ENCODE measurements at places on chromosomes 5 and 9.

GRCh38 chr5:145056800-145057199 lies 778.3 kb downstream of the PRELID2 start:
- peak; percentile 74 for DNase-seq

DNA sequence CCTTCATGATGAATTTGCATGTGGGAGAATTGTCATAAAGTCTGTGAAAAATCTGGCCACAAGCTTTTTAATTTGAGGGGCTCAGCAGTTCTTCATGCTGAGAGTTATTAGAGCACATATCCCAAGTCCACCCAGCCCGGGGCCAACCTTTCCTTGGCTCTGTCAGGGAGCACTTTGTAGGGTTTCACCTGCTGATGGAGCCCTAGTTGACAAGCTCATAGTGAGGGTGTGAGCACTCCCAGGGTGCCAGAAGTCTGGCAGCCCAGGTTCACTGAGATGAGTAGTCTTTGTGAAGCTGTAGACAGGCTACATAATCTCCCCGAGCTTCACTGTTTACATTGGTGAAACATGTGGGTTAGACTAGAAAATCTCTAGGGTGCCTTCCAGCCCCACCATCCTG lies 97.2 kb upstream of the NREP start:
- DNase-seq = no peak

GRCh38 chr5:117414926-117415325 lies 840.3 kb upstream of the SEMA6A start:
- no peak for DNase-seq

- no peak for DNase-seq
Observed at GRCh38 chr5:160618286-160618685, 196.6 kb downstream of the PTTG1 start.

- DNase-seq = no peak
Observed at GRCh38 chr9:13267743-13268142, 11.7 kb downstream of the MPDZ start.

DNA sequence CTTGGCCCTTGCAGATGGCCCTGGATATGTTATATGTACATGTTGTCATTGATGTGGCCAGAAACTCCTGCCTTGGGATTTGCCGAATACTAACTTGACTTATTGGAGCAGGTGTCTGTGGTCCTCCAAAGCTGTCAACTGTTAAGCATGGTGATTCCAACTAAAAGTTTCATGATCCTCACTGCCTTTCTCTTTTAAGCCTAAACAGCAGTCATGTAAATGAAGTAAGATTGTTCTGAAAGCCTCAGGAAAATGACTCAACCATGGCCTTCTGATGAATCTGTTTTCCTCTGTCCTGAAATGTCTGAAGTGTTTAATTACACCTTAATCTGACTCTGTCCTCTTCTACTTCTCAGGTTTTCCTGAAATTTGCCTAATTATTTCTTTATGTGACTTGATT lies 245.0 kb downstream of the FAM114A2 start:
- no peak for DNase-seq

DNA sequence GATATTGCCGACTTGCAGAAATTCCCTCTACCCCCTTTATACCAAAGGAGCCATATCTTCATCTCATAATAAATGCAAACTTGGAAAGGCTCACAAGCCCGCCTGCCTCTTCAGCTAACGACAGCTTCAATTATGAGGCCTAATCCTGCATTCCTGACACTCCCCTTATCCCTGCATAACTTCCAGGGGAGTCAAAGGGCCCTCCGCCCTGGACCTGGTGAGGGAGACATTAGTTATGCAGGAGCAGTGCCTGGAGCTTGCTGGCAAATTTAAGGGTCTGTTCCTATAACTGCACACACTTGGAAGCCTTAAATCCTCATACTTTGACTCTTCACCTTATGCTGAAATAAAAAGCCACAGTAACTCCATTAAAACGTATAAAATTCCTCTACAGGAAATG lies 617.9 kb downstream of the BNC2 start:
- DNase-seq = no peak

DNA sequence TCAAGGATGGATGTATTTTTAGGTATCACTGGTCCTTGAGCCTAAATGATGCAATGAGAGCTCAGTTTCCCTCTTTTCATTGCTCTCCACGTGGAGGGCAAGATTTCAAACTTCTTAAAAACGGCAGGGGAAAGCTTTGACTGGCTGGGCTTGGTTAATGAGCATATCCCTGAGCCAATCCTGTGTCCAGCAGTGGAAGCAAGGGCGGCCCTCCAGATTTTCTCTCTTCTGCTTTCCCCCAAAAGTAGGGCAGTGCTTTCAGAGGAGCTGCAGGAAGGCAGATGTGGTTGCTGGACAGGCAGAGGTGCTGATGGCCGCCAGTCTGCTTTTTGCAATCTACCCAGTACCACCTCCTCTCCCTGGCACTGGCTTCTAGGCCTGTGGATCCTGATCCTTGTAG lies 30.0 kb upstream of the TBC1D2 start:
- DNase-seq = no peak

- no peak for DNase-seq
Observed at GRCh38 chr9:70470050-70471015, 55.9 kb upstream of the KLF9 start.

GRCh38 chr9:97529363-97530076 lies 28.1 kb downstream of the TMOD1 start:
- peak; percentile 91 for DNase-seq

GRCh38 chr5:121503111-121503840 lies 348.4 kb upstream of the FTMT start:
- no peak for DNase-seq

- peak; percentile 38 for DNase-seq
Observed at GRCh38 chr5:39547553-39548154, 122.9 kb upstream of the DAB2 start.

DNA sequence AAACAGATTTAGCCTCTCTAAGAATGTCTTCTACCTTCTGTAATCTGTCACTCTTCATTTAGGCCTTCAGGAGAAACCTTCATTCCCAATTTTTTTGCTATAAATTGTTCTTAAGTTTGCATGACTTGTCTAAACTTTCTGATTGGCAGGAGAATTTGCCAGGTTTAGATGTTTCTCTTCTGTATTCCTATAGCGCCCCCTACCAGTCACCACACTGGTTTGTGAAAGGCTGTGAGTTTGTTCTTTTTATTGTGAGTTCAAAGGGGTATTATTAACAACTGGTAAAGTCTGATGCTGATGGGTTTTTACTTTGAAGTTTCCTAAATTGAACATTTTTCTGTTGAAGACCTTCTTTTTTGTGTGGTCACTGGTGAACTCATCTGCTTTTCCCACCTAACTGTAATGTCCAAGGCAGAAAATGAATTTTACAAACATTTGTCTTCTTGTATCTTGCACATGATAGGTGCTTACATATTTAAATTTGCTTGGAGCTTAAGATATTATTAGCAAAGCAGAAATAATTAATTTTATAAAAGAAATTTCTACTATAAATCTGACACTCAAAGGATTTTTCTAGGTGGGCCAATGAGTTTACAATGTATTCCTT lies 18.4 kb upstream of the F2RL2 start:
- DNase-seq = peak; percentile 76

DNA sequence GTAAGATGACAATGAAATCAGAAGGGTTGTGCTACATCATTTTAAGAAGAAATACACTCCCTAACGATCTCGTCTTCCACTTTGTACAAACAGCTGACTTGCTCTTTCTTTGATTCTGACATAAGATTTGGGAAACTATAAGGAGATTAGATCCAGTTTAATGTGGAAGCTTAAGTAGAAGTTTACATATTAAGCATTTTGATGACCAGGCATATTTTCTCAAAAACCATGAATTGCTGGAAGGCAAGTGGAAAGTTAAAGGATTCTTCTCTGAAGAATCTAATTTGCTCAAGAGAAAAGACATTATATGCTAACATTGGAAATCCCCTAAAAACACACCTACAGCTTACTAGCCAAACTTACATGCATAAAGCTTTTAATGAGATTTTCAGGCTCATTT lies 531.9 kb upstream of the PTPRD start:
- DNase-seq = no peak
